ENCODE measurements at places on chromosomes 2 and 18.

GRCh38 chr18:38487521-38487920 lies 921.9 kb upstream of the CELF4 start:
- no peak for DNase-seq

DNA sequence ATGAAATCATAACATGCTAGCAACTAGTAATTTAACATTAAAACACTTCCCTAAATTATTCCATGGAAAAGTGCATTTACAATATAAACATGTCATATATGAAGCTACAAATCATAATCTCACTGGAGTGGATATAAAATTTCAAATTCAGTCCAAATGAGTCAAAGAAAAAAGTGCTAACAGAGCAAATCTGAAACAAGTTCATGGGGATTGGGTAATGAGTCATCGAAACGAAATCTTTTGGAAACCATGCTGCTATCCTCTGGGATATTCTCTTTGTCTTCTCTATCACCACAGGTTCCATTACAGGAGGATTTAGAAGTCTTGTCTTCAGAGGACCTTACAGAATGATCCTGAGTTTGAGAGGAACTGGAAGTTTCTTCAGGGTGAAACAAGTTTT lies 34.1 kb downstream of the STK17B start:
- no peak for DNase-seq

DNA sequence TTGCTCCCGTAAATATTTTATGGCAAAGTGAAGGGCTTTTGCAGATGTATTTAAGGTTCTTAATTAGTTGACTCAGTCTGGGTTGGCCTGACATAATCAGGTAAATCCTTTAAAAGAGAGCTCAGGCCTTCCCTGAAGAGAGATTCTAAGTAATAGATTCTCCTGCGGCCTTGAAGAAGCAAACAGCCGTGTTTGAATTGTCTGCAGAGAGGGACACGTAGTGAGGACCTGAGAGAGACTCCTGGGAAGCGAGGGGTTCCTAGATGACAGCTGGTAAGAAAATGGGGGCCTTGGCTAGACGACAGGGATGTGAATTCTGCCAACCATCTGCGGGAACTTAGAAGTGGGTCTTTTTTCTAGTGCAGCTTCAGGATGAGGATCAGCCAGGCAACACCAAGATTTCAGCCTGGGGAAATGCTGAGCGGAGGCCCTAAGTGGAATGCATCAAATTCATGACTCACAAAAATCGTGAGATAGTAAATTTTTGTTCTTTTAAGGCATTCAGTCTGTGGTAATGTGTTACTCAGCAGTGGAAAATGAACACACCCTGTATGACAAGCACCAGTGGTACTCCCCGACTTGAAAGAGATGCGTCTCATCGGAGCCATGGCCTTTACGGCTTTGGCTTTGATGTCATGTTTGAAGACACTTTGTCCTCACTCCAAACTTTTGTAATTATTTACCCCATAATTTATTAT lies 62.1 kb upstream of the SMIM21 start:
- no peak for DNase-seq

DNA sequence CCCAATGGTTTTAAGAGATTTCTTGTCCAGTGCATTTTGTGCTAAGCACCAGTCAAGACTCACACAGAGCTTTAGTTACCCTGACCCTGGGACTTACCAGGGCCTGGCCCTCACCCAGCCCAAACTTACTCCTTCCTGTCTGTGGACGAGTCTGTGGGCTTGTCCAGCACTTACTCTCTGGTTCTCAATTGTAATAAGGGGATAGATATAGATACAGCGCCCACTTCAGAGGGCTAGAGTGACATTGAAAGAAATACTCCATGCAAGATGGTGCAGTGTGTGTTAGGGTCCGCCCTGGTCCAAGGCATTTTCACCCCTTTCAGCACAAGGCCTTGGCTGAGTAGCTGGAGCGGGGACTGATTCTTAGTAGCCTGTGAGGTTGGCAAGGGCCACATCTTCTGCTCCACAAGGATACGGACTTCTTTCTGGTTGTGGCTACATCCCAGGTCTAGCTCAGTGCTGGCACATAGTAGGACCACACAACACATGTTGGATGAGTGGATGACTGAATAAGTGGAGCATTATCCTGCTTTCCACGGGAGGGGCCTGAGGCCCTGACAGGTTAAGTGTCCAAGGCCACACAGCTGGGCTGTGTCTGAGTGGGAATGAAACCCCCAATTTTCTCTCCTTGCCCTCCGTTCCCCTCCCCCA lies 3.8 kb upstream of the ARID5A start:
- peak; percentile 7 for DNase-seq

- no peak for DNase-seq
These were observed 14.2 kb downstream of the ACTG2 start for GRCh38 chr2:73906847-73907505.

DNA sequence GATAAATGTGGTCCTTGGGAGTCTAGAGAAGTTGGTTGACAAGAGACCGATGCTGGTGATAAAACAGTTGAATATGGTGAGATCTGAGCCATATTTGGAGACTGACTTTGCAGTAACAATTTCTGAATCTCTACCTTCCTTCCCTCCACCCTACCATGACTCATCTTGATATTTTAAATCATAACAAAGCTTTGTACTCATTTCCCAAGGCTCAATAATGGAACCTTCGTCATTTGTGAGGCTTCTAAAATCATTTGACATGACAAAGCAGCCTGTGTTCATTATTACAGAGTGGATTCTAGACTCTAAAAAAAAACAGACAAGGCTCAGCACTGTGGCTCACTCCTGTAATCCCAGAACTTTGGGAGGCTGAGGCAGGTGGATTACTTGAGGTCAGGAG lies 38.5 kb upstream of the PDCL3 start:
- DNase-seq, result no peak

- DNase-seq, result no peak
These were observed 339.4 kb upstream of the ID2 start for GRCh38 chr2:8342407-8342806.

DNA sequence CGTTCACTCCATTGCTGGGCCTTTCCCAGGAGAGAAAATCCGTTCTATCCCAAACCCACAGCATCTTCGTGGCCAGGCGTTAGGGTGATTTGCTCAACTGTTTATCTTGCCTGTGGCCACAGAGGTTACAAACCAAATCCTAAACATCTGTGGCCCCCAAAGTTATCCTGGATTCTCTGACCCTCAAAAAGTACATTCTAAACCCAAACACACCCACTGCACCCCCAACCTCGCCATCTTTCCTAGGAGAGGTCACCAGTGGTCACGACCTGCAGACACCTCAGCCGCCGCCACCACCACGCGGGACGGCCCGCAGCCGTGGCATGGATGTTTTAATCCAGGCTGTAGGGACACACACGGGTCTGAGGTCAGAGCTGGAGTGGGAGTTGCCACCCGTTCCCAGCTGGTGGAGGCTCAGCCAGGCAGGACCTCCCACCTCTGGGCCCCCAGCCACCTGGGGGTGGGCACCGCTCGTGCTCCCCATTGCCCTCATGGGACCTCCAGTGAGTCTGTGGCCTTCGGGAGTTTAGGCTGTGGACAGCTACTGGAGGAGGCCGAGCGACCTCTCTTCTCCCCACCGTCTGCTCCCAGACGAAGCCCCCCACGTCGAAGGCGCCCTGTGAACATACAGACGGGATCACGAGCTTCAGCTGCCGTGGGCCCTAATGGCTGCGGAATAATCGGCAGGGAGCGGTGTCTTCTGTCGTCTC lies 72.0 kb downstream of the KCNG2 start:
- no peak for DNase-seq

- DNase-seq, result no peak
These were observed 49.0 kb downstream of the SNED1 start for GRCh38 chr2:241047253-241048010.

DNA sequence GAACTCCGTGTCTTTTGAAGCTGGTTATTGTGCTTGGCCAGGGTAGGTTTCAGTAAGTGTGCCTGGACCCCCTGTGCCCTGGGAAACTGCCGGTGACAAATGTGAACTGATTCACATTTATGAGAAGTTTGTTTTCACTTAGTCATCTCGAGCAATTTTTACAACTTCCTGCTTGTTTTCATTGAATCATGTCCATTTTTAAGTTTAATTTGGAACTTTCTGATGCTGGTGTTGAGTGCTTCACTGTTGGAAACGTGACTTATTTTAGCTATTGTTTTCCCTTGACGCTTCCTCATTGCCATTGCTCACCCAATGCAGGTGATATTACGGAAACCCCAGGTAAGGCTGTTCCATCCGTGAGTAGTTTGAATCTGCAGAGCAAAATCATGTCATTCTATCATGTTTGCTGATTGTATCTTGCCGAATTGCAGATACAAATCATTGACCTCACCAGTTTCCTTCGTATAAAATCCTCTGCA lies 97.2 kb downstream of the RTN4 start:
- no peak for DNase-seq

Measured in right lobe of liver (tissue), 6 donors.